ENCODE measurements at places on chromosomes 2 and 18. TPM values are rescaled to one million over a fixed set of nuclear protein-coding genes. Genes with fewer than 3 reads are reported as not detected.

The PIEZO2 gene
- total RNA-seq, result 0.18 TPM

The FSIP2 gene
- 0.04 TPM for total RNA-seq

The PLGLB2 gene
- total RNA-seq, result 0.81 TPM

DNA sequence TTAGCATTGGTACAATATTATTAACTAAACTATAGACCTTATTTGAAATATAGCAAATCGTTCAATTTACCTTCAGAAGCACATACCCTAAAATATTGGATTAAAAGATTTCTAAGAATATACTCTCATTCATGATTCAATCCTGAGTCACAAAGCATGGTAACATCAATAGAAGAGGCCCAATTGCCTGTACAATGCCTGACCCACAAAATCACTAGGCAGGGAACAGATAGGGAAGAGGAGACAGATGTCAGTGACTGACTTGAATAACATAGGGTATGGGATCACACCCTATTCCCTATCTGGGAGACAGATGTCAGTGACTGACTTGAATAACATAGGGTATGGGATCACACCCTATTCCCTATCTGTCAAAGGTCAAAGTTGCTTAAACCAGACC lies 611.6 kb upstream of the VRK2 start:
- no peak for DNase-seq
- H3K36me3 ChIP-seq, result no peaks in the 10 kb centered on the region
- H3K4me3 ChIP-seq, result no peak overlapping the region
- H3K27me3 ChIP-seq, result no peaks in the 10 kb centered on the region

DNA sequence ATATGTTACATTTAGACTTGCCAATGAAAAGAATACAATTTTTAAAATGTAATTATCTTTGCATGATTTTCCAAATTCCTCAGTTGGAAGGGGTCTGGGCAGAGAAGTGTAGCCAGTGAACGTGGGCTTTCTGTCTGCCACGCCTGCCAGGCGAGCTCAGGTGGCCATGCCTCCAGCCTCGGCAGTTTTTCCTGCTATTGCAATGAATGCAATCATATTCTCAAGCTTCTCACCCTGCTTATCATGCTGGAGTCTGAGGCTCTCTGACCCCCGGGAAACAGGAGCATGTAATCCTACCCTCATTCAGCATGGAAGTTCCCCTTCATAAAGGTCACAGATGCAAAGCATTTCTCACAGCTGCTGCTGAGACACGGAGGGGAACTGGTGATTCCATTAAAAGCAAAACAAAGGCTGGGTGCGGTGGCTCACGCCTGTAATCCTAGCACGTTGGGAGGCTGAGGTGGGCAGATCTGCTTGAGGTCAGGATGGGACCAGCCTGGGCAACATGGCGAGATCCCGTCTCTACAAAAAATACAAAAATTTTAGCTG lies 154.8 kb downstream of the MBP start:
- H3K4me3 ChIP-seq, result no peak overlapping the region
- H3K4me1 ChIP-seq, result peaks cover 15% of the 10 kb centered on the region
- H3K27me3 ChIP-seq, result no peaks in the 10 kb centered on the region
- no peaks in the 10 kb centered on the region for H3K36me3 ChIP-seq

- H3K27ac ChIP-seq, result no peak overlapping the region
- no peaks in the 10 kb centered on the region for H3K4me1 ChIP-seq
- no peak overlapping the region for H3K4me3 ChIP-seq
Measured at GRCh38 chr2:202681688-202682205, 47.0 kb downstream of the FAM117B start.

DNA sequence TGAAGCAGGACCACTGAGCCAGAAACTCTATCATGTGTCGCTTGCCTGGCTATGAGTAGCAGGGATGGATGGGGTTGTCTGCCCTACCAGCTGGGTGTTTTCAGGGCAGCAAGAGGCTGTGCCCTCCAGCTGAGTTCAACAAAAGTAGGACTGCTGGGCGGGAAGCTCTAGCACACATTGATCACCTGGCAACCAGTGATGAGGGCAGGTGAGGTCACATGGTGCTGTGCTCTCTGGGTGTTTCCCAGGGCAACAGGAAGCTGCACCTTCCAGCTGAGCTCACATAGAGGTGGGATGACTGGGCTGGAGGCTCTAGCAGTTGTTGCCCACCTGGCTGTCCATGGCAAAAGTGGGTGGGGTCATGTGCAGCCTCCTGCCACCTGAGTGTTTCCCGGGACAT lies 487.3 kb upstream of the VWC2L start:
- no peaks in the 10 kb centered on the region for H3K4me1 ChIP-seq
- no peak for DNase-seq
- no peak overlapping the region for H3K4me3 ChIP-seq
- H3K27me3 ChIP-seq, result no peaks in the 10 kb centered on the region
- H3K27ac ChIP-seq, result no peak overlapping the region

GRCh38 chr2:227864161-227864756 lies 7.2 kb upstream of the DAW1 start:
- H3K27me3 ChIP-seq, result no peaks in the 10 kb centered on the region
- H3K4me1 ChIP-seq, result no peaks in the 10 kb centered on the region
- H3K36me3 ChIP-seq, result no peaks in the 10 kb centered on the region
- no peak for DNase-seq

- H3K36me3 ChIP-seq, result no peaks in the 10 kb centered on the region
- H3K4me1 ChIP-seq, result no peaks in the 10 kb centered on the region
- H3K27ac ChIP-seq, result no peak overlapping the region
- DNase-seq, result no peak
- H3K4me3 ChIP-seq, result no peak overlapping the region
Measured at GRCh38 chr2:211793690-211794089, 744.9 kb downstream of the ERBB4 start.
